ENCODE measurements at places on chromosomes 12 and 14.

DNA sequence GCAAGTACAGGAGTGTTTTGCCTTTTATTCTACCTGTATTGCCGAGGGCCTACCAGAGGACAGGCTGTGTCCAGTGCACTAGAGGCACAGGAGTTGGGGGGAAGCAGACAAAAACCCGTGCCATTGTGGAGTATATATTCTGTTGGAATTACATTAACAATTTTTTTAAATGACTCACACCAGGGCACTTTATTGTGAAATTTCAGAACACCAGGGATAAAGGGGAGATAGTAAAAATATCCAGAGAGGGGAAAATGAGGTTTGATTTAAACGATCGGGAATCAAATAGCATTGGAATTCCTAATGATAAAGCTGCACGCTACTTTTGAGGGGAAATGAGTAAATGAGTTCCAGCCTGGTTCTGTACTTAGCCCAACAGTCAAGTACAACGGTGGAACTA, 123.2 kb downstream of the PELI2 start:
- no peak for DNase-seq

- no peak for DNase-seq
These were observed 49.5 kb downstream of the SOCS2 start for GRCh38 chr12:93621986-93622385.

- no peak for DNase-seq
These were observed 263.3 kb downstream of the SLC16A7 start for GRCh38 chr12:59859171-59859510.

GRCh38 chr14:73173092-73173735, 36.9 kb downstream of the PSEN1 start:
- no peak for DNase-seq

DNA sequence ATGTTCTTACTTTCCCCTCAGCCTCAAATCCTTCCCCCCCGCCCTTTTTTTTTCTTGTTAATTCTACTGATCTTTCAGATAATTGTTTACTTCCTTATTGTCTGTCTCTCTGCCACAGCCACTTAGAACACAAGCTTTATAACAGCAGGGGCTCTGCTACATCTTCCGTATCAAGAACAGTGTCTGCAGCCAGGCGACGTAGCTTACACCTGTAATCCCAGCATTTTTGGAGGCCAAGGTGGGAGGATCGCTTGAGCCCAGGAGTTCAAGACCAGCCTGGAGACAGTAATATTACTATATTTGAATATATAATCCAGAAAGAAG, 5.4 kb downstream of the SOS2 start:
- peak; percentile 13 for DNase-seq

GRCh38 chr12:97118796-97119375, 211.8 kb downstream of the NEDD1 start:
- no peak for DNase-seq

DNA sequence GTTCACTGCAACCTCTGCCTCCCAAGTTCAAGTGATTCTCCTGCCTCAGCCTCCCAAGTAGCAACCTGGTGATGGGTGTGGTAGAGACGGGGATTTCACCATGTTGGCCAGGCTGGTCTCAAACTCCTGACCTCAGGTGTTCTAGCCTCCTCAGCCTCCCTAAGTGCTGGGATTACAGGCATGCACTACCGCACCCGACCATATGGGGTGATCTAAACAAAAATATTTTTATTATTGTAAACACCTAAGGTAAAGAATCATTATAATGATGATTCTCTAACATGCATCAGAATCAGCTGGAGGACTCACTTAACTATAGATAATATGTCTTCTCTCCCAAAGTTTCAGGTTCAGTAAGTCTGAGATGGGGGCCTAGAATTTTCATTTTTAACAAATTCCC, 96.2 kb upstream of the ALG10 start:
- no peak for DNase-seq

GRCh38 chr12:85836197-85837090, at the start of gene RASSF9:
Gene RASSF9, minus strand, starts transcription at chr12:85836409. Its CDS starts 208 bp downstream, at chr12:85836201.
- DNase-seq, result peak; percentile 67

DNA sequence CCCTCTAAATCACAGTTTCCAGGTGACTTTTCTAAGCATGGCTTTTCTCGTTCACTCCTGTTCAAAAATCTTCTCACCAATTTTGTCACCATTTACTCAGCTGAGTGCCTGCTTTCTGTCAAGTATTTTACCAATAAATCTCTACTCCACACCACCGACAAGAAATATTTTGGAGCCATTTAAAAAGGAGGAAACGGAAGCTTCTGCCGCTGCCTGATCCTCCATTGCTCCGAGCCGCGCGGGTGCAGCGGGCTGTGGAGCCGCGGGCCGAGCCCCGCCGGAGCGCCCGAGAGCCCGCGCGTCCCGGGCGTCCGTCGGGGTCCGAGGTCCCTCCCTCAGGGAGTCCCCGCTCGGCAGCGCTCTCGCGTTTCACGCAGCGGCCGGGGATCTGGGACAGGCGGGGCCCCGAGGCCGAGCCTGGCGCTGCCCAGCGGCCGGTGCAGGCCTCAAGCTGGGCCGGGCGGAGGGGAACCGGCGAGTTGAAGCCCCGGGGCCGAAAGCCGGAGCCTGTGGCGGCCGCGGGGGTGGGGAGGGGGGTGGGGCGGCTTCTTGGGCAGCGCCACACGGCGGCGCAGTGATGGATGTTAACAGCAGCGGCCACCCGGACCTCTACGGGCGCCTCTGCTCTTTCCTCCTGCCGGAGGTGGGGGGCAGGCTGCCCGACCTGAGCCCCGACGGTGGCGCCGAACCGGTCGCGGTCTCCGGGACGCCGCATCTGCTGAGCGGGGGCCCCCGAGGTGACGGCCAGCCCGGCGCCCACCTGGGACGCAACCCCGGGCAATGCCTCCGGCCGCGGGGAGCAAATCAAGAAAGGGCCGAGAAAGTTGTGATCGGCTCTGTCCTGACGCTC, 1.1 kb upstream of the HEBP1 start:
- DNase-seq, result peak; percentile 61

GRCh38 chr12:19575337-19576243, 136.3 kb downstream of the AEBP2 start:
- no peak for DNase-seq

DNA sequence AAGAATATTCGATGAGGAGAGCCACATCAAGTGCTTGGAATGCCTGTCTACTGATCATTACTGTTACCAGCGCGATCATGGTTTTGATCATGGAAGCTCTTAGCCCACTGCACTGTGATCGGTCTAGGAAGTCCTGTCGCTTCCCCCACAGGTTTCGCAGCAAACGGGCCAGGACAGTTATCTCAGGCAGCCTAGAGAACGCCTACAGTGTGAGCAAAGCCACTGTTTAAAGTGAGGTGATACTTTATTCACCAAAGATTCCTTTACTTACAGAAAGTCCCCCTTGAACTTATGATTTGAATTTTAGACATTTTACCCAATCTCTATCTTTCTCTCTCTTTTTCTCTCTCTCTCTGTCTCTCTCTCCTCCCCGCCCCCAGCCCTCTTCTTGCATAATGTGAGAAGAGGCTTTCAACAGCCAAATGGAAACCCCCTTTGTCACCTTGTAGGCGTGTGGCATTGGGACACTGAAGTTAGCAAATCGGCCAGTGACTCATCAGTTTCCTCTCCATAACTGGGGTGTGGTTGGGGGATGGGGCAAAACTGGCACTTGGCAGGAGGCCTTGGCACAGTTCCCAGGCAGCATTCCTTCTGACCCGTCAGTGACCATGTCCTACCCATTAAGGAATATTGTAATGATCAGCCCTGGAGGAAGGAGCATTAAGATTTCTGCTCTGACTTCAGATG, 214.8 kb downstream of the CHST11 start:
- DNase-seq, result no peak

GRCh38 chr14:92613008-92613658, 99.6 kb downstream of the RIN3 start:
- DNase-seq, result peak; percentile 91

GRCh38 chr12:98678946-98679610, 34.0 kb downstream of the APAF1 start:
- no peak for DNase-seq

DNA sequence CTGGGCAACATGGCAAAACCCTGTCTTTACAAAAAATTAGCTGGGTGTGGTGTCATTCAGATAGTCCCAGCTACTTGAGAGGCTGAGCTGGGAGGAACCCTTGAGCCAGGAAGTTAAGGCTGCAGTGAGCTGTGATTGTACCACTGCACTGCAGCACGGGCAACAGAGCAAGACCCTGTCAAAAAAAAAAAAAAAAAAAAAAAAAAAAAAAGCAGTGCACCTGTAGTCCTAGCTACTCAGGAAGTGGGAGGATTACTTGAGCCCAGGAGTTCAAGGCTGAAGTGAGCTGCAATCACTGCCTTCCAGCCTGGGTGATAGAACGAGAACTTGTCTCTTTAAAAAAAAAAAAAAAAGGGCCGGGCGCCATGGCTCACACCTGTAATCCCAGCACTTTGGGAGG, 5.6 kb downstream of the REM2 start:
- no peak for DNase-seq

DNA sequence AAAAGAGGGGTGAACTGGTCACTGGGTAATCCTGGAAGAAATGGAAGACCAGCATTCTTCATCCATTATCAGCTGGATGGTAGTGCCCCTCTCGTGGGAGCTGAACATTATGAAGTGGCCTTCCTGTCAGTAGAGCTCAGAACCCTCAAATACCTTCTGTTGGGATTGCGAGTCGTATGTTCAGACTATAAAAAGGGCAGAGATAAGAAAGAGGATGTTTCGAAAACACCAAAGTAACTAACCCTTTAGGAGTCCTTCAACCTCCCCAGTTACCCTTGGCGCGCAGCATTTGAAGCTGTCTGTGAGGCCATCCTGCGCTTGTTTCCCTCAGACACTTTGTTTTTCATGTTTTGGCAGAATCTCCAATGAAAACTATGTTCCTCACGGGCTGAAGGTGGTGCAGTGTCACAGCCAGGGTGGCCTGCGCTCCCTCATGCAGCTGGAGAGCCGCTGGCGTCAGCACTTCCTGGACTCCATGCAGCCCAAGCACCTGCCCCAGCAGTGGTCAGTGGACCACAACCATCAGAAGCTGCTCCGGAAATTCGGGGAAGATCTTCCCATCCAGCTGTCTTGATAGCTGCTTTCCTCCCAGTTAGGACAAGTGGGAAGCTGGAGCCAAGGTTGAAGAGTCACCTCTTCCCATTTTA, 19.3 kb upstream of the GALNT16 start:
- no peak for DNase-seq
